ENCODE measurements at places on chromosomes 4 and X. TPM values are rescaled to one million over a fixed set of nuclear protein-coding genes. Genes with fewer than 3 reads are reported as not detected.
A peak's percentile ranks its signal among the peaks of the same experiment; 100 is the strongest.

NSUN7 gene
- 19.3 TPM for total RNA-seq

DNA sequence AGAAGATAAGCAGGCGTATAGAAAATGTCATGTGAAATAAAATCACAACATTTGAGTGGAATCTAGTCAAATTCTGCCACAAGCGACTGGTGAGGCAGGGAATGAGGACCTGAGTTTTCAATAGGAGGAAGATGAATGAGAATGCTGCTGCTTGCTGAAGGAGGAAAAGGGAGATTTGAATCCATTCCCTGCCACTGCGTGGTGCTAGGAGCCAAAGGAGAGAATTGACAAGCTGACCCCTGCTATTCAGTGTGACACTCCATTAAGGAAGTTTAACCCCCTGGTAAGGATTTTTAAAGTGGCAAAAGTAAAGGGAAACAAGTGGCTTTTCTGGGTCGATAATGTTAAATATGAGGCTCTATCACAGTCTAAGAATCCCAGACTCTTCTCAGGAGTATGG is 314.0 kb downstream of the NAF1 start:
- DNase-seq, result no peak
- no peaks in the 10 kb centered on the region for H3K36me3 ChIP-seq
- no peaks in the 10 kb centered on the region for H3K27me3 ChIP-seq

DNA sequence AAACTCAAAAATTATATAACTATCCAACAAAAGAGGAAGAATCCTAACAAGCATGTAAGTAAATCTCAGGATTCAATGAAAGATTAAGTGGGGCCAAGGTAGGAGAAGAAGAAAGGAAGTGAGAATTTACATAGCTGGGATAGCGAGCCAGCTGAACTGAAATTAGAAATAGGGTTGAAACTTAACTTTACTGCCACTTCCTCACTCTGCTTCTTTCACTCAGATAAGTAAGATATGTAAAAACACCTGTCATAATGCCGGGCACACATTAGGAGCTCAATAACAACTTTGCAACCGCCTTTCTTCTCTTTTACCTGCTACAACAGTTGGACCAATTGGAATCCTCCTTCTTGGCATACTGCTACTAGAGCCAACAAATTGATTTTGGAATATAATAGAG is 129.4 kb downstream of the CNKSR2 start:
- no peaks in the 10 kb centered on the region for H3K4me1 ChIP-seq
- H3K4me3 ChIP-seq, result no peak overlapping the region
- no peak overlapping the region for H3K27ac ChIP-seq
- no peak for DNase-seq
- H3K27me3 ChIP-seq, result peaks cover 17% of the 10 kb centered on the region
- H3K36me3 ChIP-seq, result no peaks in the 10 kb centered on the region

DNA sequence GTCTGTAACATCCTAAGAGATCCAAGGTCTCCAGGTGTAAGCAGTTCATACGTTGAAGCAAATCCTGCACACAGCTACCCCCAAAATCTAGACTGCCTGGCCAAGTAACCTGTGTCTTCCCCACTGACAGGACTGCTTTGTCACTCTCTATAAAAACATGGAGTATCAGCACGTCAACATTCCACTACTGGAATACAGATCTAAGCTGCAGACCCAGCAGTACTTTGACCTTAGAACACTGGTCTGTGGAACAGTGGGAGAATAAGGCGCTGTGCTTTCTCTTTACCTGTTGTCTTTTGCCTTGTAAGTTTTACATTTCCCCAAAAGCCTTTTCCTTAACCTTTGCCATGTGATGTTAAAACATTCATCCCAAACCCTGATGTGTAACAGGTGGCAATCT is 137.4 kb downstream of the JADE1 start:
- no peaks in the 10 kb centered on the region for H3K4me1 ChIP-seq
- no peak overlapping the region for H3K27ac ChIP-seq
- H3K27me3 ChIP-seq, result no peaks in the 10 kb centered on the region
- DNase-seq, result no peak
- H3K4me3 ChIP-seq, result no peak overlapping the region

GRCh38 chr4:99324361-99324760 is 3.2 kb upstream of the ADH1B start:
- H3K4me3 ChIP-seq, result no peak overlapping the region
- H3K36me3 ChIP-seq, result no peaks in the 10 kb centered on the region
- no peaks in the 10 kb centered on the region for H3K27me3 ChIP-seq
- peak overlapping the region; percentile 84 for H3K27ac ChIP-seq

GRCh38 chr4:180380733-180381132 is 1862.5 kb upstream of the TENM3 start:
- H3K27ac ChIP-seq, result no peak overlapping the region
- no peaks in the 10 kb centered on the region for H3K4me1 ChIP-seq
- H3K36me3 ChIP-seq, result peaks cover 3% of the 10 kb centered on the region
- no peaks in the 10 kb centered on the region for H3K27me3 ChIP-seq
- H3K4me3 ChIP-seq, result no peak overlapping the region
- DNase-seq, result no peak

Measured in breast epithelium (tissue), 4 donors.